ENCODE measurements at places on chromosomes 2 and 18. TPM values are rescaled to one million over a fixed set of nuclear protein-coding genes. Genes with fewer than 3 reads are reported as not detected.
A peak's percentile ranks its signal among the peaks of the same experiment; 100 is the strongest.

DNA sequence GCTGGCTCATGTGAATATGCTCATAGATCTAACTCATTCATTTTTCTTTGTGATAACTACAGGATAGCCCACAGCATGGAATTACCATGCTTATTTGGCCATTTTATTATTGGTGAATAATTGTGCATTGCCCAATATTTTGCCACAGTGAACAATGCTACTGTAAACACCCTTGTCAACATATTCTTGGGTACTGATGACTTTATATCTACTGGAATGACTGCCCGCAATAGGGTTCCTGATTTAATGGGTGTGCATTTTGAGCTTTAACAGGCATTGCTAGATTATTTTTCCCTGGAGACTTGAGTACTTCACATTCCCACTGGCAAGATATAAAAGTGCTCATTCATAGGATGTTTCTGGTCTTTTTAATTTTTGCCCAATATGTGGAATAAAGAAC is 42.7 kb upstream of the EVA1A start:
- H3K27ac ChIP-seq: peak overlapping the region; percentile 72
- no peak overlapping the region for H3K4me3 ChIP-seq
- no peaks in the 10 kb centered on the region for H3K27me3 ChIP-seq
- H3K36me3 ChIP-seq: no peaks in the 10 kb centered on the region
- peaks cover 81% of the 10 kb centered on the region for H3K4me1 ChIP-seq

GRCh38 chr2:160909781-160910242 is 250.4 kb upstream of the TANK start:
- H3K27me3 ChIP-seq: no peaks in the 10 kb centered on the region
- DNase-seq: no peak

GRCh38 chr2:66443186-66443978 is 8.5 kb downstream of the MEIS1 start:
- peaks cover 82% of the 10 kb centered on the region for H3K27me3 ChIP-seq
- H3K27ac ChIP-seq: no peak overlapping the region
- peaks cover 12% of the 10 kb centered on the region for H3K4me1 ChIP-seq
- H3K36me3 ChIP-seq: no peaks in the 10 kb centered on the region

GRCh38 chr2:31579996-31580320 is 780 bp downstream of the SRD5A2 start:
- H3K36me3 ChIP-seq: no peaks in the 10 kb centered on the region
- no peak overlapping the region for H3K4me3 ChIP-seq
- H3K27ac ChIP-seq: no peak overlapping the region
- H3K4me1 ChIP-seq: peaks cover 3% of the 10 kb centered on the region

DNA sequence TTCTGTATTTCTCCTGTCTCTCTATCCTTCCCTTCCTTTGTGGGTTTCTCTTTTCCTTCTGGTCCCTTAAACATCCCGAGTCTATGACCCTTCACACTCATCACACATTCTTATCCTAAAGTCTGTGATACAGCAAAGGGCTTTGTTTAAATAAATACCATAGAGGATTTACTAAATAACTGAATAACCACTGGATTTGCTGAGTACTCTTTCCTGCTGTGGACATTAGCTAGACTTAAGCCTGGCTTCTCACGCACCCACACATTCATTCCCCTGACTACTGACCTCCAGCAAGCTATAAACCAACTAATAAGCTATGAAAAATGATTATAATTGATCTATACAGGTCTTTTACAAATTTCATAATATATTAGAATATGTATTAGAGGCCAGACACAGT is 76.6 kb downstream of the COL4A3 start:
- H3K4me3 ChIP-seq: no peak overlapping the region
- H3K4me1 ChIP-seq: peaks cover 4% of the 10 kb centered on the region
- no peaks in the 10 kb centered on the region for H3K36me3 ChIP-seq
- no peak for DNase-seq
- H3K27ac ChIP-seq: no peak overlapping the region
- H3K27me3 ChIP-seq: peaks cover 17% of the 10 kb centered on the region

DNA sequence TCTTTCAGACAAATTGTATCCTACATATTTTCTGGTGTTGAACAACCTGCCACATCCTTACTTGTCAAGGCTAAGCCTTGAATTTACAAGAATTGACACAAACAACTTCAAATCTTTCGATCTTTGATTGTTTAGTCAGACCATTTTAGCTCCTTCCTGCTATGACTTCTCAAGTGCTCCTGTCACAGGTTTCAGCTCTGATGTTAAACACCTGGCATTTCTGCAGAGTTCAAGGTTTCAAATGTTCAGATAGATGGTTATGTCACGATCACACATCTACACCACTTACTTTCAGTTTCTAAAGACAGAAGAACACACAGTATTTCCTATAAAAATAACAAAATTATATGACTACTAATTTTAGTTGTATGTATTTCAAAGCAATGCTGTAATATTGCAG is 84.0 kb downstream of the RND3 start:
- no peak overlapping the region for H3K27ac ChIP-seq
- no peaks in the 10 kb centered on the region for H3K36me3 ChIP-seq
- H3K4me3 ChIP-seq: no peak overlapping the region
- no peak for DNase-seq
- peaks cover 21% of the 10 kb centered on the region for H3K4me1 ChIP-seq

- H3K27me3 ChIP-seq: no peaks in the 10 kb centered on the region
- no peaks in the 10 kb centered on the region for H3K36me3 ChIP-seq
- no peak overlapping the region for H3K27ac ChIP-seq
- no peak overlapping the region for H3K4me3 ChIP-seq
- DNase-seq: no peak
Measured at GRCh38 chr2:128392207-128392606, 73.5 kb upstream of the HS6ST1 start.

- DNase-seq: no peak
- H3K4me1 ChIP-seq: no peaks in the 10 kb centered on the region
- no peaks in the 10 kb centered on the region for H3K27me3 ChIP-seq
- H3K27ac ChIP-seq: no peak overlapping the region
Measured at GRCh38 chr2:49801898-49802450, 647.7 kb upstream of the FSHR start.

Gene FHOD3
- total RNA-seq: 0.73 TPM

Gene OR6B2
- not detected for total RNA-seq

Gene ERBB4
- total RNA-seq: 2.5 TPM

Gene MC5R
- total RNA-seq: not detected

Gene ASIC4
- total RNA-seq: 0.13 TPM

Gene NEB
- 0.40 TPM for total RNA-seq

Gene UGT1A3
- total RNA-seq: not detected

Gene CKAP2L
- 6.3 TPM for total RNA-seq
